Bronchial epithelial cell (primary cell): ENCODE measurements at places on chromosomes 2 and 18.
A peak's percentile ranks its signal among the peaks of the same experiment; 100 is the strongest.

DNA sequence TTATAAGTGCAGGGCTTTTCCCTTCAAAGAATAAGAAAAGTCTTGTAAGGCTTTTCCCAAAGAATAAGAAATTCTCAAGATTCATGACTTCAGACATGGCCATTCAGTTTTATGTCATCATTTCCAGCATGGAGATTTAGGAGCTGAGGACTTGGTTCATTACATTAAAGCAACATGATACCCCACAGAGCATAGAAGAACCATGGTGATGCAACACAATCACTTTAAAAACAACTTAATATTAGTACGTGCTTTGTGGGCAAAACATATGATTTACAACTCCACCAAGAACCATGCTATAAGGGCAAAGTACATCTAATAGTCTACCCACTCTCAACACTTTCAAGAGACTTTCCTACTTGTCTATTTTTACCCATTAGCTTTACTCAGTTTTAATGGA, 214.4 kb downstream of the SRBD1 start:
- DNase-seq: no peak

DNA sequence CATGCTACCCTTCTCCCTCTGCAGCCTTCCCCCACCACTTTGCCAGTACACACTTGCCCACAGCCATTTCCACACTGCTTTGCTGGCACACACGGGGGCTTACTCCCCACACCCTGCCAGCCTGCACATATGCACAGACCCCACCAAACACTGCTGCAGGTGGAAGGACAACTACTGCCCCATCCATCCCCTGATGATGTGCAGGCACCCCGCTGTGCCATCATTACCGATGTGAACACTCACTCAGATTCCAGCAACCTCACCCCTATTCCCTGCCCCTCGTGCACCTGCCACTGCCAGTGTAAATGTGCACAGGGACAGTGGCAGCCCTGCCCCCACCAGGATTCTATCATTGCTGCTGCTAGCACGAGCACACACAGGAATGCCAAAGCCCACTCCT, 1400.8 kb upstream of the DDX18 start:
- no peak for DNase-seq

DNA sequence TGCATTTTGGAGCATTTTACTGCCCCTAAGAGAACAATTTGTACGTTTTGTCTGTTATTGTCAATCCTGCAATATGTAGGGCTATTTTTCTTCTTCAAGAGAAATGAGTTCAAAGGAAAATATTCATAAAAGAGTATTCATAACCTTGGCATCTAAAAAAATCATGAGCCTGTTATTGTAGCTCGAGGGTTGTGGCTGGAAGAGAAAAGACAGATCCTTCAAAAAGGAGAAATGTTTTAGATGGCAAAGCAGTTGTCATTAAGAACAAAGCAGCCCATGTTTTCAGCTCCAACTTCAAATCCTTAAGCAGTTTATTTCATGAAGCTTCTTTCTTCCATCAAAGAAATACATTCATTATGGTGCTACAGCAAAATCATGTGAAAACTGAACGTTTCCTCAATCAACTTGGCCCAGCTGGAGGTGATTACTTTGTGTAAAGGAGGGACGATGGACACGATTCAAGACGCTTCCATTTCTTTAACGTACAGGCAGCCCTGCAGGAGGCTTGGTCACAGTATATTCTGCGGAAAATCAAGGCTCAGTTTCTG, 31.4 kb downstream of the QPCT start:
- no peak for DNase-seq

GRCh38 chr18:67486534-67486933, 30.0 kb downstream of the DSEL start:
- no peak for DNase-seq

DNA sequence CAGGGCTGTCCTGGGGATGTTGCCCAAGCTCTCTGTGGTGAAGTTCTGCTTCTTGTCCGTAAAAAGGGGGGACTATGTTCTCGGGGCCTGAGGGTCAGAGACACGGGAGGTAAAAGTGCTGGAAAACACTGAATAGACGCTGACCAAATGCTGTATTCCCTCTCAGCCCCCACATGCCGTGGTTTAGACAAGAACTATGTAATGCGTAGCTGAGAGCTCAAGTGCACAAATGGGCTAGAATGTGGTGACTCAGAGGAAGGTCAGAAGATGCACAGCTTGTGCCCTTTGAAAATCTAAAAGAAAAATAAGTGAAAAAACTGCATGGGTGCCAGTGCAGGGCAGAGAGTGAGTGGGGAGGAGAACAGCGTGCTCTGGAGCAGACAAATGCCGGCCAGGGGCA, 80.3 kb upstream of the MAP4K4 start:
- DNase-seq: peak; percentile 16

GRCh38 chr18:44911773-44912172, 231.1 kb downstream of the SETBP1 start:
- no peak for DNase-seq

DNA sequence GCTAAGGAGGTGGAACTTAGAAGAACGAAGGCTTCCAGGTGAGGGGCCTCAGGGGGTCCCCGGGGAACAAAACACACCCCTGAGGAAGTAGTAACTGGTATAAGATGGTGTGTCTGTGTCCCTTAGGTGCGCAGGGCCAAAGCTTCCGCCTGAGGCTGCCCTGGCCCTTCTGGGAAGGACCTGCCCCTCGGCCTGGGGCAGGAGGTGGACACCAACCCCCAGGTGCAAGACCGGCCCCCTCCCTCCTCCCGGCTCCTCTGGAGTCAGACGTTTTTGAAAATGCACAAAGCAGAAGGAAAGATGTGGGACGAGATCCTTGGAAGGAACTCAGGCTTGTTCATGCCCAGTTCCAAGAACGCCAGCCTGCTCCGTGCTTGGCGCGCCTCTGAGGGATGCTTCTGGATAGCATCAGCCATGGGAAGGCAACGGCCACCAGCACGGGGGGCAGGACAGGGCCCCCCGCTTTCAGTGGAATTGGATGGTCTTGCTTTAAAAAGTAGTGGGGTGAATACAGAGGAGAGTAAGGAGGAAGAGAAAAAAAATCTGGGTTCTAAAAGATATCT, 37.5 kb downstream of the MYT1L start:
- no peak for DNase-seq

GRCh38 chr2:88042476-88042875, 13.1 kb downstream of the KRCC1 start:
- no peak for DNase-seq

- DNase-seq: no peak
These were observed 40.0 kb downstream of the CCDC102B start for GRCh38 chr18:68837665-68838451.

- no peak for DNase-seq
These were observed 85.2 kb upstream of the FN1 start for GRCh38 chr2:215521031-215521430.

DNA sequence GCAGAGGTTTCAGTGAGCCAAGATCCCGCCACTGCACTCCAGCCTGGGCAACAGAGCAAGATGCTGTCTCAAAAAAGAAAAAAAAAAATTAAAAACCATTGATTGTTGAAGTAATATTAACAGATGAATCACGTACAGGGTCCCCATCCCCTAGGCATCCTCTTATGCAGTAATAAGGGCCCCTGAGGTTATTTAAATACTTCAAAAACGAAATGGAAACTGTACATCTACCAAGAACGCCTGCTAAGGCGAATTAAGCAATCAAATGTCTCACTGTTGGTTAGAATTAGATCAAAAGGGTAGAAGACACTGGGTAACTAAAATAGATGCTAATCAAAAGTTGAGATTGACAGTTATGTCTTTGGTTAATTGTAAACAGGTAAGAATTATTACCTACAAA, 7.5 kb downstream of the TRABD2A start:
- no peak for DNase-seq

GRCh38 chr2:107412981-107413380, 413.7 kb upstream of the RGPD4 start:
- no peak for DNase-seq

GRCh38 chr2:86510436-86510933, 52.8 kb downstream of the CHMP3 start:
- no peak for DNase-seq

GRCh38 chr2:230329946-230330605, 3.1 kb downstream of the SP140L start:
- no peak for DNase-seq

DNA sequence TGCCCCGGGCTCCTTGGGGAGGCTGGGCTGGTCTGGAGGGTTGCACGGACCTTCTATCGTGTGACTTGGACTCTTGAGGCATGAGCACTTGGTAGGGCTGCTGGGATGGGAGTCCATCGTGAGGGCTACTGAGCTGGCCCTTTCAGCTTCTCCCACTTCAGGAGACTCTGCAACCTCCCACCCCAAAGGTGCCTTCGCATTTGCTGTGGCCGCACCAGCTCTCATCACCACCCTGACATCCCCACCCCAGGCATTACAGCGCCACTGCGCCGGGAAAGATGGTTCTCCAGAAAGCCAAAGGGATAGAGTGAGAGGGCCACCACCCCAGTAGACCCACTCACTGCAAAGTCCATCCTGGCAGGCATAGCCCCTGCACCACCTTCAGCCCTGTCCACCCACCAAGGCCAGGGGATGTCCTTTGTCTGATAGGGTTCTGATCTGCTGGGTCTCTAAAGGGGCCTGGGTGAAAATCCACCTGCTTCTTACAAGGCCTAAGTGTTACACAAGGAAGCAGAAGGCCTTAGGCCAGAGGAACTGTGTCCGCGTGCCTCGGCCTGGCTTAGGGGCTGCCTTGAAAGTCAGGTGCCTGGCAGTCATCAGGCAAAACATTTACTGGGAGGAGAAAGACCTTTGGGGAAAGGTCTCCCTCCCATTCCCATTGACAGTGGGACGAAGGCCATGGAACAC, 5.1 kb downstream of the EHD3 start:
- DNase-seq: no peak

DNA sequence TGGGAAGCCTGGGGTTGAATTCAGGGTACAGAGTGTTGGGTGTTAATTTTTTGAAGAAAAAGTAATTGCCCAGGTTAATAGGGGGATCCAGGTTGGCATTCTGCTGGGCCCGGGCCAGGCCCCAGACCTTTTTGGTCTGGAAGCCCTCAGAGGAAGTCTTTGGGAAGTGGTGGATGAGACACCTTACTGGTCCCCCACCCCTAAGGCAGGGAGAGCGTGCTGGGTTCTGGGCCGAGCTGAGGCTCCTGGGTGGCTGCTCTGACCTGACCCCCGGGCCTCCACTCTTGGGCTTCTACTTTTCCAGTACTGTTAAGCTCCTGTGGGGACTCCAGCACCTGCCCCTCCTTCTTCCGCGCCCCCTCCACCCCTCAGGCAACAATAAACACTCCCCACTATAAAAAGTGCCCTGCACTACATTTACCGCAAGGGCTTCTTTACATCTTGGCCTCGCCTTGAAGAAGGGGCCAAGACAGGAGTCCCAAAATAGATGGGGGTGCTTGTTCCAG, 753 bp upstream of the HOXD3 start:
- no peak for DNase-seq

DNA sequence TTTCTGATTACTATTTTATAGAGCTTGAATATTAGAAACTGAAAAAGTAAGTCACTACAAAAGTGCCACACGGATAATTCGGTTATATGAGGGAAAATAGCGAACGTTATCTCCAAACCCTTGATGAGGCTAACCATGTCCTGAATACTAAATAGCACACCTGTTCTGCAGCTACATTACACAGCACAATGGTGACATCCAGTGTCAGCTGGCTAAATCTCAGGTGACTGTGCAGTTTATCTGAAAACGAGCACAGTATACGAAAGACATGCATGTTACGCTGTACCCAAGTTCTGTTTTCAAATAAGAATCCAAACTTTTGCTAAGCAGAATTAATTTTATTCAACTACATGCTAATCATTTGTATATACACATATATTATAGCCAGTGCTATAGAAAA, 9.0 kb downstream of the CCDC68 start:
- DNase-seq: peak; percentile 21

GRCh38 chr2:55114082-55114481, 63.8 kb upstream of the RTN4 start:
- DNase-seq: no peak

- DNase-seq: no peak
These were observed 187.5 kb upstream of the ACVR2A start for GRCh38 chr2:147657086-147658000.

GRCh38 chr18:62026586-62026985, 133.8 kb upstream of the RNF152 start:
- DNase-seq: peak; percentile 84

DNA sequence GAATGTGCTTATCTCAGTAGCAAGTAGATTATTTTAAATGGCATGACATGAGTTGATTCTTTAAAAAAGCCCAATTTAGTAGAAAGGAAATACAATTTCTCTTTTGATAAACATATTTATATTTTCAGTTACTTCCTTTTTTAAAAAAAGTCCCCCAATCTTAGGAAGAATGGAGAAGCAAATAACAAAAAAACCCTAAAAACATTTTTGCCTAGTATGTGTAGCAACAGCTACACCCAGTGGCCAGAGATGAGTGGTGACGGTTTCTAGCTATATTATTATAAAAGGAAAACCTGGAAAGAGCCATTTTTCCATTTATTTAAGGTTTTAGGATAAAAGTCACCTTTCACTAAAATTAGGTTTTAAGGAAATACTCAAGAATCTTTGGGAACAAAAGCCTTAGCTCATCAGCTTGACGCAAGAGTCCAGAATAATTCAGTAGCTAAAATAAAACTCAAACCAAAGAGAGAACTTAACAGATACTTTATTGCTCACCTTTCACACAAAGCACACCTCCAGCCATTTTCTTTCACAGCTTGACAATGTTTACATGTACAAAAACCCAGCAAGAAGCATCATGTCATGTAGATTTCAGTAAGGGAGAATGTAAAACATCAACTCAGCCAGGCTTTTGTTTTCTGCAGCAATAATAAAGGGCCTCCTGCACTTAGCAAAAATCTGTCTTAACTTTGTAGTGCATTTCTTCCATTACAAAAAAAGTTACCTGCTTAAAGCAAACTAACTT, 15.7 kb downstream of the FAM98A start:
- DNase-seq: peak; percentile 13

- DNase-seq: no peak
These were observed 266.7 kb downstream of the ATAD2B start for GRCh38 chr2:23660237-23660636.

GRCh38 chr2:181189951-181190350, 209.5 kb downstream of the UBE2E3 start:
- DNase-seq: peak; percentile 36

DNA sequence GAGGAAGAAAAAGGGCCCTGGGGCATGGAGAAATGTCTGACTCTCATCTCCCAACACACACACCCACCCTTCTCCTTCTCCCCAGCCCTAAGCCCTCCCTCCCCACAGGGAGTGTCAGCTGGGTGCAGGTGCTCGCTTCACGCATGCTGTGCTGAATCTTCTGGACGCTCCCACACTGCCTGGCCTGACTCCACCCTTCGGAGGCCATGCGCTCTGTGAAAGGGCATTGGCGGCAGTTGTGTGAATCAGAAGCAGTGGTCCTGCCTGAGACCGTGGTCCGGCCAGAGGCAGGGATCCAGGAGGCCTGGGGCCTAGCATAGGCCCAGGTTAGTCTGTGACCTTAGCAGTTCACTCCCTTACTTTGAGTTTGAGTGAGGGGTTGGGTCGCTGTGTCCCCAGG, 57.1 kb downstream of the LONRF2 start:
- DNase-seq: no peak
